ENCODE measurements at places on chromosomes 5 and 9.
A peak's percentile ranks its signal among the peaks of the same experiment; 100 is the strongest.

DNA sequence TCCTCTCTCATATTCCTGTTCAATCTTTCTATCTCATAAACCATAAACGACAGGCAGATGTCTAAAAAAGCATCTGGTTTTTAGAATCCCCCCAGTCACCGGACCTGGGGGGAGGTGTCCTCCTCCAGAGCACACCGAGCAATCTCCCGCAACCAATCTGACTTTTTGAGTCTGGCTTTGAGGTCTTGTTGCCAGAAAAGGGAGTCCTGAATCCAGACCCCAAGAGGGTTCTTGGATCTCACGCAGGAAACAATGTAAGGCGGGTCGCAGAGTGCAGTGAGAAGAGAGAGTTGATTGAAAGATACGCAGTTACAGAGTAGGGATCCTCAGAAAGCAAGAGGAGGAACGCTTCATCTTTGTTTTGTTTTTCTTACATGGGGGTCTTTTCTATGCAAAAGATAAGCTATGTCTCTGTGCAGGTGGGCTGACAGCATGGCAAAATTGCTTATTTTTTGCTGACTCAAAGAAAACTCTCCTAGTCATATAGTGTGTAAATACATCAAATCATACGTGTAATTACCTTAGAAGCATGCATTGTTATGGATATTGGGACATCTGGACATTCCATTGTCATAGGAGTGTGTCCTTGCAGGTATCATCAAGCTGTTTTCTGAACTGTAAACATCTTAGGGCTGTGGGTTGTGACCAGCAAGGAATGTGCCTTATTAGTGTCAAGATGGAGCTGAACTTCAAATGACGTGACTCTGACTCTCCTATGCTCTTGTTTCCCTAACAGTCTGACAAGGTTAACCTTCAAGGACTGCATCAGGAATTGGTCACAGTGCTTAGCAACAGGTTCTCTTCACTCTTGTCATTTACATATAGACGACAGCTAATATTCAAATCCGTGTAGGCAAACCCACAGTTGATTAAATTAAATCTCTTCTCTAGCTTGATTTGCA lies 159.3 kb upstream of the DAPK1 start:
- DNase-seq = no peak

GRCh38 chr9:98410185-98410697 lies 154.8 kb upstream of the TBC1D2 start:
- DNase-seq = peak; percentile 77

- no peak for DNase-seq
Measured at GRCh38 chr5:1279443-1280151, 15.3 kb downstream of the TERT start.

DNA sequence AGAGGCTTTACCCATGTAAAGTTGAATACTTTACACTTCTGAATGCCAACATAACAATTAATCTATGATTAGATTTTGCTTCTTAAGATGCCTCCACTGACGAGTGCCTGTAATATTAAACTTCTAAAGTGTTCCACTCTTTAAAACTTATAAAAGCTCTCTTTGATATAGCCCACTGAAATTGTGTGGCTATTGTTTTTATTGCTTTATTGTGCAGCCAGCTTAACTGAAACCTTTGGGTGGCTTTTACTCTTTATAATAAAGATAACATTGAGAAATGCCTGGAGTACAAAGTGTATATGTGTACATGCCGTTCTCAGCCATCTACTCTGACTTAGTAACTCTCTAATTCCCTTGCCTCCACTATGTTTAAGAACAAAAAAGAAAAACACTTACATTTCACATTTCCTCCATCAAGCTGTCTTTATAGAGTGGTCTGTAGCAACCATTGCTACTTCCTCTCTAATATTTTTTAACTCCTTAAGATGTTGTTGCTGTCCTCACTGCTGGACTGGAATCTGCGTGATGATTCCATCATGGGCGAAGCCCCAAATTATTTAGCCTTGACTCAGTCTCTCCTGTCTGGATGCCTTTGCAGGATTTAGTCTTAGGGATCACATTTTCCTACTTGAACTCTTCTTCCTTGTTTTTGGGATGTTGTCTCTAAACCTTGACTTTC lies 9.1 kb downstream of the PIK3R1 start:
- DNase-seq = no peak

GRCh38 chr5:61347080-61347479 lies 15.0 kb downstream of the ZSWIM6 start:
- peak; percentile 81 for DNase-seq

DNA sequence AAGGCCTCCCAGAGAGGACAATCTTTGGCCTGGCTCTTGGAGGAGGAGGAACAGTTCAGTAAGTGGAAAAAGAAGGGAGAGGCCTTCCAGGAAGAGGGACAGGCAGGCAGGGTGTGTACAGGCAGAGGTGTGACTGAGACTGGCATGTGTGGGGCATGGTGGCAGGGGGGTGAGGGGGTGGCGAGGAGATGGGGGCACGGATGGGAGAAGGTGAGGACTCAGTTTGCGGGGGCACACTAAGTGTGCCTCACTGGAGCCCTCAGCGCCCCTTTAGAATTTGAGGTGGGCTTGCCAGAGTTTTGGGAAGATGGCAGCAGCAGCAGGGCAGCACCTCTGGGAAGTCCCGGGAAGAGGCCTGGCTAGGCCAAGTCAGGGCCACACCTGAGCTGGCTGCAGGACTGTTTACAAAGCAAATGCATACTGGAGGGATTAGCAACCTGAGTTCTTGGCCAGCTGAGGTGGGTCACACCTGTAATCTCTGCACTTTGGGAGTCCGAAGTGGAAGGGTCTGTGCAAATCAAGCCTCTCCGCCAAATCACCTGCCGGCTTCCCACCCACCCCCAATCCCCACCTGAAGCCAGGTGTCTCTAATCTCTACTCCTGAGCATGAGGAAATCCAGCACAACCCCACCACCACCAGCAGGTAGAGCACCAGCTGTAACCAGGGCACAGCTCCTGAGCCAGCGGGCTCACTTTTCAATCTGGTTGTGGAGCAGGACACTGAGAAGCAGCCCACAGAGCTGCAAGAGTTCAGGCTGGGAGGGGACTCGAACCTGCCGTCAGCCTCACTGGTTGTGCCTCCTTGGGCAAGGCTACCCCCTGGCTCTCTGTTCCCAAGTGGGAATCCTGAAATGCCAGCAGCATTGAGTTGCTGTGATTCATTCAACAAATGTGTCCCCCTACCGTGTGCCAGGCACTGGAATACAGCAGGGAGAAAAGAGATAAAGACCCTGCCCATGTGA lies 10.2 kb upstream of the GABRP start:
- no peak for DNase-seq

DNA sequence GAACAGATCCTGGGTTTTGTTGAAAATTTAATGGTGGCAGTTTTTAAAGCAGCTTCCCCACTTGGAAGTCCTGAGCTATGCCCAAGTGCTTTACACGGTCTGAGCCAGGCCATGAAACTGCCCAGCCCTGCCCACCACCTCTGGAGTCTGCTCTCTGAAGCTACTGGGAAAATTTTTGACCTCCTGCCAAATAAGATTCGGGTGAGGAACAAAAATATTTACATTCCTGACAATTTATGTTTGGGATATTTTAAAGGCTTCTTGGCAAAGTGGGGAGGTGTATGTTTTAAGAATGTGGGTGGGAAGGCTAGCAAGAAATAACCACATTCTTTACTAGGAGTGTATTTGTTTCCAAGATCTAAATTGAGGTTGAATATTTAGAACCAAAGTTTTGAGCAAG lies 50.0 kb downstream of the HACD4 start:
- no peak for DNase-seq

- DNase-seq = no peak
Measured at GRCh38 chr9:129411501-129412175, 209.3 kb downstream of the C9orf50 start.

DNA sequence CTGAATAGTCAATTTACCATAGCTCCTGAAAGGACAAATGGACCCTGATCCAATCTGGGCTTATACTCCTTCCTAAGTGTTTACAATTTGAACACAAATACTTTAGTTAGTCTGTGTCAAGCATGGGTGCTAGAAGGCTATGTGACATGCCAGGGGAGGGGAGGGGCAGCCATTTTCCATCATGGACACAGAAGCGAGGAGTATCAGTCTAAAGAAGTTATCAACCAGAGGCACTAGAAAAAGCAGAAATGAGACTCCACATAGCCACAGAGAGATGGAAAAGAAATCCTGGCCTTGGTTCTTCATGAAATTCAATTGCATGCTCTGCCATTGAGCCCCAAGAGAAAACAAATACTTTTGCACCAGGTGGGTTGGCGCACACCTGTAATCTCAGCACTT lies 61.8 kb downstream of the NR6A1 start:
- no peak for DNase-seq

- DNase-seq = no peak
Measured at GRCh38 chr9:32918628-32919027, 82.8 kb downstream of the APTX start.

- DNase-seq = no peak
Measured at GRCh38 chr5:77719666-77720363, 56.3 kb downstream of the TBCA start.

DNA sequence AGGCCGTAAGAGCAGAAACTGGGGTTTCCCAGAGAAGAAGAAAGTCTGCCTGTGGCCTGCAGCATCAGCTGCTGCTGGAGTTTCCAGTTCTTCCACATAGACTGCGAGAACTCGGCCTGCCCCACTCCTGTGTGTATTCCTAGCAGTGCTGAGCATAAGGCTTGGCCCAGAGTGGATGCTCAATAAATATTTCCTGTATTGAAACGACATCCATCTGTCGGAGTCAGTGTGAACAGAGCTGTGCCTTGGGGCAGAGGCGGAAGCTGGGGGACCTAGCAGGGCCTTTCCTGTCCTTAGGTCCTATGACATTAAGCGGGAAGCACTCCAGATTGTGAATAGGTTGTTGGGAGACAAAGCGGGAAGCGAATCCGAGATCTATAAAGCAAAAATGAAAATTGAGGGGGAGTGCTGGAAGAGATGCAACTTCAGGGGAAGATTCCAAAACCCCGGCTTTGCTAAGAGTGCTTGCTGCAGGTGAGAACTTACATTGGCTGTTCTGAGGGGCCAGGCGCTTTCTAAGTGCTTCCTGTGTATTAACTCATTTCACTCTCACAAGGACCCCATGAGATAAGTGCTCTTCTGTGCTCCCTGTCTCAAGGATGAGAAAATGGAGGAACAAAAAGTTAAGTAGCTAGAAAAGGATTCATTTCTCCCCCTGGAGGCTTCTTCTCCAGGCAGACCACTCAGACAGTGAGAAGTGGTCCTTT lies 76.1 kb upstream of the CXCL14 start:
- peak; percentile 25 for DNase-seq

GRCh38 chr5:127923804-127924570 lies 159.6 kb upstream of the SLC12A2 start:
- DNase-seq = no peak

- DNase-seq = no peak
Measured at GRCh38 chr5:17445185-17445584, 52.8 kb upstream of the TAF11L2 start.

DNA sequence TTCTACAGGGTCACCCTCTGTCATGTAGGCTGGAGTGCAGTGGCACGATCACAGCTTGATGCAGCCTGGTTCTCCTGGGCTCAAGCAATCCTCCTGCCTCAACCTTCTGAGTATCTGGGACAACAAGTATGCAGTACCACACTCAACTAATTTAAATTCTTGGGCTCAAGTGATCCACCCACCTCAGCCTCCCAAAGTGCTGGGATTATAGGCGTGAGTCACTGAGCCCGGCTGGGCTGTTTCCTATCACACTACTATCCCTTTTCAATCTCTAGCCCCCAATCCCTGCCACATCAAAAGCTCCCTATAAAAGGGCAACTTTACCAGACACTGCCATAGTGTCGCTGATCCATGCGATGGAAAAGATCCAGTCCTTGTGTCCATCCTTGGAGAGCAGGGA lies 20.4 kb downstream of the DCAF12 start:
- no peak for DNase-seq

DNA sequence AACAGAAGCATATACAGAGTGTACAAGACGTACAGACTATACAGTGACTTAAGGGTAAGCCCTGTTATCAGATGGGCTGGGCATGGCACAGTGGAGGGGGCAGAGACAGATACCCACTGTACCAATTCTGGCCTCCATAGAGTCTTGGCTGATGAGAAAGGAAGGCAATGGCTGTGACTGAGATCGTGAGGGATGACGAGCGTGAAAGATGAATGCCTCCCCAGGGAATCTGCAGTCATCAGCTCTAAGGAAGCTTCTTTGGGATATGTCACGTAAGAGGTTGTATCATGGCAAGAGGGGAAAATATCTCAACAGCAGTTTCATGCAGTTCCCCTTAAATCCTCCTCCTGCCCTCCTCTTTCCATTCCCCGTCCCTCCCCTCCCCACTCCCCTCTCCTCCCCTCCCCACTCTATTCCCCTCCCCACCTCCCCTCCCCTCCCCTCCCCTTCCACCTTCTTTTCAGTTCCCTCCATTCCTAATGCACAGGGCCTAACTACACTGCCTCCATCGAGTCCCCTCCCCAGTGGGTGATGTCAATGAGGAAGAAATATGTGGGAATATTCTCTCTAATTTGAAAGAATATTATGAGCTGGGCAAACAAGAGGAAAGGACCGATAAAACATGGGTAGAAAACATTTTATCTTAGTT lies 226.4 kb upstream of the DAP start:
- DNase-seq = no peak

DNA sequence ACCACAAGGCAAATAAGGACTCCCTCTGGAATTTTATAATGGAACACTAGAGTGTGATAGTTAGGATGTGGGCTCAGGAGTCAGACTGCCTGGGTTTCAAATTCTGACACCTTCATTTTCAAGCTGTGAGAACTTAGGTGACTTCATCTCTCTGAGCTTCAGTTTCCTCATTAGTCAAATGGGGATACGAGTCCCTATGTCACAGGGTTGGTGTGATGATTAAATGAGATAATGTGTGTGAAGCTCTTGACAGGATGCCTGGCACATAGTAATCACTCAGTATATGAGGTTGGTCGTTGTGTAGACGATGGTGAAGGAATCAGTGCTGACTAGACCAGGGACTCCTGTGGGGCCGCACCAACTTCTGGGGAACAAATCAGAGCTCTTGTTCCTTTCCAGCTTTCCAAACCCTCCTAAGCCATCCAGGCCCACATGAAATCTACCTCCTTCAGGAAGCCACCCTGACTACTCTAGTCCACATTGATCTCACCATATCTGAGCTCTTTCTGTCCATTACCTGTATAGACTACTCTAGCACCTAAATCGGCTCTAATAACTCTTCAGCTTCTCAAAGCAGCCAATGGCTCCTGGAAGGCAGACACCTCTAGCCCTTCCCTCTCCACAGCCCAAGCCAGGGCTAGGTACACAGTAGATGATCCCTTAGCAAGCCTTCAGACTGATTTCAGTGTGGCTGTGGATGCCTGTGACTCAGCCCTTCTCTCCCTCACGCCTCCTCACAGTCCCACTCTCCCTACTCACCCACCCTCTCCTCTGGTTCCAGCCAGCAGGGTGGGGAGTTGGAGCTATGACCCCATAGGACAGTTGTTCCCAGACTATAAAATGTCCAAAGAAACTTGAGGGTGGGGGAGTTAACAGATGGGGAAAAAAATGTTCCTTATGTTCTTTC lies 2.5 kb upstream of the TCF7 start:
- peak; percentile 21 for DNase-seq

All from suppressor macrophage treated with lipopolysaccharide for 1 hour (primary cell).